Iris pigment epithelial cell (primary cell): ENCODE measurements at places on chromosomes 2 and 18.

- no peak for DNase-seq
Measured at GRCh38 chr18:43141208-43141607, 25.7 kb upstream of the RIT2 start.

- no peak for DNase-seq
Measured at GRCh38 chr2:215911301-215912085, 101.9 kb downstream of the MREG start.

DNA sequence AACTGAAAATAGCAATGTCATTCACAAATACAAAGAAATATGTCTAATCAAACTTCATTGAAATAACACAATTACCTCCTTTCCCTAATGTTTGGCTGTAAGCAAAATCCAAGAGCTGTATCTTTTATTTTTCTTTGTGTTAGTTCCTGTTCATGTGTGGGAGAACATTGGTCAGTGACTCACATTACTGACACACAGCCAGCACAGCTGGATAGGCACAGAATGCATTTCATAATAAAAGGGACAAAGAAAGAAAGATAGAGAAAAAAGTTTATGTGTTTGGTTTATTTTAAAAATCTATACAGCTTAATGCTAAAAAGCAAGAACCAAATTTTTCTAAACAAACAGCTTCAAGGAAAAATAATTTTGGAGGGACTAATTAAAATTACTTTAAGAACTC is 185.6 kb upstream of the COL3A1 start:
- DNase-seq = peak; percentile 94

GRCh38 chr2:26395394-26395793 is 6.3 kb upstream of the DRC1 start:
- DNase-seq = no peak

DNA sequence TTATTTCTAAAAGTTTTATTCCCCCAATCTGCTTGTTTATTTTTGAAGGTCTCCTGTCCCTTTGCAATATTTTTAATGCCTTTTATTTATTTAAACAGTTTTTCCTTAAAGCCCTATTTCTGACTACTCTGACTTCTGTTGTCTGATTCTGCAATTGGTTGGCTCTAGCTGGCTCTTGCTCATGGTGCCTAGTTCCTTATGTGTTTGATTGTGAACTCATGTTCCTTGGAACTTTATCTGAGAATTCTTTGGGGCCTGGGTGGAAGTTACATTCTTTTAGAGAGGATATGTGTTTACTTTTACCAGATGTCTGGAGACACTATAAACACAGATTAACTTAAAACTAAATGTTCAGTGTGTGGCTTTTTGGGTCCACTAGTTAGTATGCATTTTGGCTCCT is 175.9 kb downstream of the DYSF start:
- DNase-seq = no peak

DNA sequence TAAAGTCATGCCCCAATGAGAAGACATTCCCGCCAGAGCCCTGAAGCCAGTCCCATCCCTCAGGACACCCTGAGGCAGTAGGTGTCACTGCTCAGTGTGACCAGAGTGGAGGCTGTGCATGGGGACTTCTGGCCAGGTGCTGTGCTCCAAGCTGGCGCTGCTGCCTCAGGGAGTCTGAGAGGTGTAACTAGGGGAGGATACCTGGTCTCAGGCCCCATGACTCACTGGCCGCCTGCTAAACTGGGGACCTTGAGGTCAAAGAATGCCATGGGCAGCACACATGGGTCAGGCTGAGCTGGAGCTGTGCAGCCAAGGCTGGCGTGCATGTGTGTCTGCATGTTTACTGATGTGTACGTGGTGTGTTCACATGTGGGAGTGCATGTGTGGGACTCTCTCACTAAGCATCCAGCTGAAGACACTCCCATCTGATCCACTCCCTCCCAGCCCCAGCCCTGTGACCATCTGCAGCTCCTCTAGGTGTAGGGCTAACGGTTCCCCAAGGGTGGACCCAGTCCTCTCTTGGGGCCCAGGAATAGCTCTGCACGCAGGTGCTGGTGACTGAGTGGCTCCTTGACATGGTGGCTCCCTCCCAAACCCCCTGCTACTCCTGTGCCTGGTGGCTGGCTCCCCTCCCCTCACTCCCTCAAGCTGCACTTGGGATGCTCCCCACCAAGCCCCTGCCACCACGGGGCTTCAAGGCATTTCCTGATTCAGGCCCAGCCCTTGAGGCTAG is 16.5 kb downstream of the HS6ST1 start:
- DNase-seq = no peak

GRCh38 chr2:30115141-30115980 is 31.4 kb upstream of the YPEL5 start:
- DNase-seq = peak; percentile 76

DNA sequence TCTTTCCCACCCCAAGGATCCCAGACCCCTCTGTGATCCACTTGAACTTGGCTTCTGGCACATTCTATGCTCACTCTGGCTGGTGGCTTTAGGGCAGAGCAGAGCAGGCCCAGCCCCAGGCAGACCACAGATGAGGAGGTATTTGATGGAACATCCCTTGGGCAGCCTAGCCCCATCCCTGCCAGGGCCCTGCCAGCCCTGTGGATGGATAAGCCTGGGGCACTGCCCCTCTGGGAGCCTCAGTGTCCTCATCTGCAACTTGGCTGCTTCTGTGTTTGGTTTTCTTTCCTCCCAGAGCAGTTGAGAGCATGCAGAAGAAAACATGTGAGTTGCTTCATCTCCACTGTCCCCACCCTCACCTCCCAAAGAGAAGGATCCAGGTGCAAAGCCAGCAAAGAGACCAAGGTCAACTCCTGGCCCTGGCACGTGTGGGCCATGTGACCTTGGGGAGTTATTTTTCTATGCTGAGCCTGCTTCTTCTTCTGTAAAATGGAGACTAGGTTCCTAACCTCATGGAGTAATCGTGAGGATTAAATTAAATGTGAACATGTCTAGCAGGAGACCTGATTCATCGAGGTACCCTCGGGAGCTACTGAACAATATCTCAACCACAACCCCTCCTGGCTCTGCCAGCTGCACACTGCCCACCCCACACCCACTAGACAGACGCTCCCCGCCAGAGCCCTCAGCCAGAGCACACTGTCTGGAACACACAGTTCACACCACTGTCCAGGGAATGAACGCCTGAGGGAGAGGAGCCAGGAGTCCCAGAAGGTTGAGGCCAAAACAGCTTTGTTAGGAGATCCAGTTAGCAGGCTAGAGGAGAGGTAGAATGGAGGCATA is 14.6 kb upstream of the TNS1 start:
- DNase-seq = no peak

- no peak for DNase-seq
Measured at GRCh38 chr18:48324651-48325050, 84.5 kb downstream of the ZBTB7C start.

DNA sequence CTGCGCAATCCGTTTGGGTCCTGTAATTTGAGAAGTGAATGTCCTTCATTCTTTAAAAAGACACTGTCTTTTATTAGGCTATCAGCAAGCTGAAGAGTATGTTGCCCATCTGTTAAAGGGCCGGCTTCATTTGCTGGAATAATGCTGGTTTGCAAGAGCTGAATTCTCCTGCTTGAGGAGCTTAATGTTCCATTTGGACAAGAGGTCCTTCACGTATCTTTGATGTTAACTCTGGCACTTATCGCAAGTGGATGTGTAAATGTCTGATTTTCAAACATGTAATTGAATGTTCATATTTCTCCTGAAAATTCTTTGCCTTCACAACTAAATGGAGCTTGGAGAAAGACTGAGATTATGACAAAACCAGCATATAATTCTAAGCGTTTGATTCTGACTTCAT is 280.8 kb upstream of the NRP2 start:
- no peak for DNase-seq

DNA sequence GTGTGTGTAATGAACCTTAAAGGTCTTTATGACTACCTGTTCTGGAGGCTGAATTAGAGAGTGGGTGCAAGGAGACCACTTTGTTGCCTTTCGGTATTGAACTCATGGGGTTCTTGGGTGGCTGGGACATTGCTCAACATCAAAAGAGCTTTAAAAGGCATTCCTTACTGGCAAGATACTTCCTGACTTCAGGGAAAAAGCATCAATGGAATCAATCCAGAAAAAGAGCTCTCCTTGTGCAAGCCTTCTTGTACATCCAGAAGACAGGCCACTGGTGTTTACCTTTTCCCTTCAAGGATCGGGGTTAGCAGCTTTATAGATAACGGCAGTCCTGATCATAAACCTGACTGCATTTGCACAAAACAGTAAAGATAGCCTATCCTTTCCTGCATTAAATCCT is 9.5 kb downstream of the PNO1 start:
- DNase-seq = peak; percentile 71

DNA sequence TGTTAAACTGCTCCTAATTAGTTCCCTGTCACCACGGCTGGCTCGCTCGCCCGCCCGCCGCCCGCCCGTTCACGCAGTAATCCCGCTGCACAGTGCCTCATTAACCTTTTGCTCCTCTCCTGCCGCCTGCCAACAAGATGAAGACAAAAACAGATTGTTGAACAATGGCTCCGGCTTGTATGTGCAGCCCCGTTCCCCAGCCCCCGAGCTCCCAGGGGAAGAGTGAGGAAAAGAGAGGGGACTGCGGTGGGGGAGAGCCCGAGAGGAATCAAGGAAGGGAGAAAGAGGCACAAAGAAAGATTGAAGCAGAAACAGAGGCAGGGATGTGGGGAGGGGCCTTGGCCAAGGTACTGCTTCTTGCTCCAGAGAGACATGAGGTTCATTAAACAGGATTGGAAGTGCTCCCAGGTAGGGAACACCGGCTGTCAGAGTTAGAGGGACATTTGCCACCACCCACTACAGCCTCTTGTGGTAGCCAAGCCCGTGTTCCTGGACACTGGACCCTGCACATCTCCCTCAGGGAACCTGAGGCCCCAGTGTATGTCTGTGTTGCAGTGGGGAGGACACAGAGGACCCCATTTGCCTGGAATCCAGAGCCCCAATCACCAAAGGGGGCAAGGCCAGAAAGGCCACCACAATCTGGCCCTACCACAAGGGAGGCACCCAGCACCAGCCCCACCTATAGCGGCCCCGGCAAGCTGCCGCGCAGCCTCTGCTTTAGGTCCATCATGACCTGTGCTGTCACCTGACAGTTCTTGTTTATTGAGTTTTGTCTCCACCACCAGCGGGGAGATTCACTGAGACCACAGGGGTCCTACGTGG is 38.1 kb downstream of the EMX1 start:
- DNase-seq = no peak

- DNase-seq = no peak
Measured at GRCh38 chr18:78720456-78721237, 259.0 kb upstream of the SALL3 start.

DNA sequence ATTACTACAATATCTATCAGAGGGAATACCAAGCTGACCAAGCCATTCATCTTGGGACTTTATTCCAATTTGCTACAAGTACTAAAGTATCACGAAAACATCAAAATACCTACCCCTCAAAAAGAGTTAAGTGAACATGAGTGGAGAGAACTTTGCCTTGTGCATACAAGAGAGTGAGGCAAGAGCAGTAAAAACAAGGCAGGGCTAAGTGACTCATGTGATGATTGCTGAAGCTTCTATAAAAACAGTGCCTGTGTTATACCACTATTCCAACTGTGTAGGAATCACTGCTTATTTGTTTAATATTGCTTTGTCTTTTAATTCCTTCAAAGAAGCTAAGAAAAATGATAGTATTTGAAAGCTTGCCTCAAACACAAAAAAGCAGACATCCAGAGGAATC is 61.2 kb downstream of the FARSB start:
- DNase-seq = peak; percentile 89

DNA sequence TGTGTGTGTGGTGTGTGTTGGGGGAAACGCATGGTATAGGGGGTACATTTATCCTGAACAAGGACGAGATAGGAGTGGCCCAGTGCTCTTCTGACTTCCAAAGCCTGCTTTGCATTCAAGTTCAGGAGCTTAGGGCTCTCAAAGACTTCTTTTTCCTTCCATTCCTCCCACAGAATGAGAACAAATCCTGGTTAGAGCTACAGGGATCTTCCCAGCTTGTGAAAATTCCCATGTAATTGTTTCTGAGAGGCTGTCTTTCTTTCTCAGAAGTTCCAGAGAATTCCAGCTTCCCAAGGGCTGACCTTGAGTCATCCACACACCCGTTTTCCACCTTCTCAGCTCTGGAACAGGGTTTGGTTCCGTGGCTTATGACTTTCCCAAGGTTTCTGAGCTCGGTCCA is 38.9 kb downstream of the FASTKD2 start:
- DNase-seq = no peak

DNA sequence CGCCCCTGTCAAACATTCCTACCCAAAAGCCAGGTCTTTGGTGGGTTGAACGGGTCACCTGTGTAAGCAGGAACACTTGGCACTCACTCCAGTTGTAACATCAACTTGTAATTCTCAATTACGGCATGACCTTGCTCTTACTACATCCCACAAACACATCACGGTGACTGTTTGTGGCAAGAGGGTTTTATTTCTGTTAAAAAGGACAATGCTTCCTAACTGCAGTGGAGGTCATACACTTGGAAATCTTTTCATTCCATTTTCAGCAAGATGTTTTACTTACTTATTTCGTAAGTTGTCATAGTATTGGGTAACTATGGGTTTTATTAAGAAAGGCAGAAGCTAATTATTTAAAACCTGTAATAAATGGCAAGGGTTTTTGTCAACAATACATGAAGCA is 126.1 kb downstream of the ZNF516 start:
- peak; percentile 31 for DNase-seq

- DNase-seq = peak; percentile 94
Measured at GRCh38 chr2:43082111-43082894, 144.1 kb downstream of the ZFP36L2 start.

DNA sequence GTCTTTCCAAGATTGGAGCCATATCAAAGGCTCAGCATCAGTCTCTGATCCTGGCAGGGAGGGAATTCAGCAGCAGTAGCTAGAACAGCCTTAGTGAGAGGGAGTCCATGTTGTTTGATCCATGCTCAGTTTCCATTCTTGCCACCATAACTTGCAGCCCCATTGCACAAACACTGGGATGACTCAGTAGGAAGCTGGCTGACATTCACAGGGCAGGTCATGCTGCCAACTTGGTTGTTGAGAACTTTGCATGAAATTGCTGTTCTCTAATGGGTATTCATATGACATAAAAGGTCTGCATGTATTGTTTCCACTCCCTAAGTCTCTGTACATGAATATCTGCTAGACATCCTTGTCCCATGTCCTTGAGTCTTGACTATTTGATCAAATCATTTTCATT is 29.9 kb upstream of the STAT4 start:
- peak; percentile 52 for DNase-seq

DNA sequence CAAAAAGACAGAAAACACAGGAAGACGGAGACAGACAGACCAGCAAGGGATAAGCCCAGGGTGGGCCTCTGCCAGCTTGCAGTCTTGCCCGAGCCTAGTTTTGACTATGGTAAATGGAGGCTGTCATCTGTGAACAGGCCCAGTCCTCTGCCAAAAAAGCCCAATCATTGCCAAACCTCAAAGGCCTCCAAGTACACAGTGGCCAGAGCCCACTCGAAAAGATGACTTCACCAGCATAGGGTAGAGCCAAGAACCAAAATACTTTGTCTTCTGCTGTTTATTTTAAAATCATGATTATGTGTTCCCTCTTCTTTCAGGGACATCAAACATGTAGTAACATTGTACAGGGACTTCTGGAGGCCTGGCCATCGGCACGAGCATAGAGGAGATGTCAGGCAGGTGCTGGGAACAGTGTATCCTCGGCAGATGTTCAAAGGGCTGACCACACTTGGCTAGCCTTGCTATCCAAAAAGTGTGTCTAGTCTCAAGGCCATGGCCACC is 66.0 kb downstream of the TTC32 start:
- no peak for DNase-seq

- DNase-seq = peak; percentile 58
Measured at GRCh38 chr2:109128616-109129355, at the start of gene SH3RF3. Gene SH3RF3, plus strand, starts transcription at chr2:109129205.
